ENCODE measurements at places on chromosomes 2 and 18.

DNA sequence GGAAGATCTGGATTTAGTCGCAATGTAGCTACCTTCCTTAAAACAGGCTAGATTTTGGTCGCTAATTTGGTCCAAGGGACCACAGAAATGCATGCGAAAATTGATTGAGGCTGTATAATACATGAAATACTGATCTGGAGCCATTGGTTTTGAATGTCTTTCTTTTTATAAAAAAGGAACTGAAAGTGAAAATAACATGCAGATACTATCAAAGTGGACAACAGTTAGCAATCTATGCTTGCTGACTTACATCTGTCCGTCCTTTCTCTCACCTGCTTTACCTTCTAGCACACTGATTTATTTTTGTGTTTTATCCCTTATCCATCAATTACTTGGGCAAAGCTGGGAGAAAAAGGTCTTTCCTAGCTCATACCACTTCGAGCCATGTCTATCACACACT, 1459.8 kb upstream of the ACVR2A start:
- no peak for DNase-seq

GRCh38 chr2:152525277-152525838, 190.4 kb downstream of the FMNL2 start:
- DNase-seq, result no peak

- DNase-seq, result no peak
Measured at GRCh38 chr2:206572725-206573124, 69.6 kb upstream of the FAM237A start.

GRCh38 chr18:13587001-13587400, 139.4 kb downstream of the FAM210A start:
- DNase-seq, result no peak

GRCh38 chr2:144334551-144334950, 185.4 kb downstream of the ZEB2 start:
- DNase-seq, result no peak

- no peak for DNase-seq
Measured at GRCh38 chr2:175981551-175981950, 20.5 kb downstream of the LNPK start.

GRCh38 chr2:106178716-106179115, 15.4 kb downstream of the UXS1 start:
- no peak for DNase-seq
